Activated T-helper 9 cell treated with anti-CD3 and anti-CD28 coated beads, Interleukin-2, amount 50 U/mL, for 16 hours (primary cell): ENCODE measurements at places on chromosomes 7 and 10.

GRCh38 chr7:45938626-45939302 lies 17.7 kb upstream of the IGFBP3 start:
- no peak for DNase-seq

- DNase-seq = no peak
Observed at GRCh38 chr7:28806841-28807240, 151.3 kb downstream of the TRIL start.

DNA sequence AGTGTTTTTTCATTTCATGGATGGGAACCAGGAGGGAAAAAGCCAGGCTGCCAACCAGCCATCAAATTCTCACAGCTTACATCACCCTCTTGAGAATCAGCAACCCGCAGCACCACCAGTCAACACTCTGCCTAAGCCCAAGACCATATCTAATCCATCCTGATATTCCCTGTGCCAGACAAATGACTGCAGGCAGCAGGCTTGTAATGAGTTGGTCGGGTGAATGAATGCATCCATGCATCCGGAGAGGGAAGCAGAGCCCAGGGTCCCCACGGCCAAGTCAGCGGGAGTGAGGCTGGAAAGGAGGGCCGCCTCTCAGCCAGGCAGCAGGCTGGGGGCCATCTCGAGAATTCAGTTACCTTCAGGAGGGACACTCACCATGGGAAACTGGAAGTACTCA lies 46.9 kb downstream of the SLIT1 start:
- DNase-seq = no peak

DNA sequence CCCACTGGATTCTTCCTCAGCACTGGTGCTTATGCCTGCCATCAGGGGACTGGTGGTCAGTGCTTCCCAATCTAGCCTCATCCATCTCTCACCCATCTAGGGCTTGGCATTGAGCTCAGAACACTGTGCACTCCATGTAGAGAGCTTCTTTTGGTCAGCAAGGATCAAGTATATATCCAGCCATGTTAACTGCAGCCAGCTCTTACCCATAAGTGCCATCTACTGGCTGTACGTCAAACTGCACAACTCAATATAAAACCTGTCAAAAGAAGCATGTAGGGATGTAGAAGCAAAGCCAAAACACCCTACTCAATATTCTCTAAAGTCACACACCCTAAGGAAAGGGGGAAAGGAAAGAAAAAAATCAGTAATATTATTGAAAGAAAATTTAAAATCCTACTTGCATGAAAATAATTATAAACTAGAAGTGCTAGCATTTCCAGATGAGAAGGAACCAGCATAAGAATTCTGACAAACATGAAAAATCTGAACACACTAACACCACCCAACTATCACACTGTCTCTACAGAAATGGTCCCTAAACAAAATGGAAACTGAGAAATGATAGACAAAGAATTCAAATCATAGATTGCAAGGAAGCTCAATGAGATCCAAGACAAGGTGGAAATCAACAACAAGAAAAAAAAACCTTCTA lies 531.1 kb upstream of the STEAP1 start:
- no peak for DNase-seq

- no peak for DNase-seq
Observed at GRCh38 chr10:26780793-26781601, 79.8 kb downstream of the ABI1 start.

DNA sequence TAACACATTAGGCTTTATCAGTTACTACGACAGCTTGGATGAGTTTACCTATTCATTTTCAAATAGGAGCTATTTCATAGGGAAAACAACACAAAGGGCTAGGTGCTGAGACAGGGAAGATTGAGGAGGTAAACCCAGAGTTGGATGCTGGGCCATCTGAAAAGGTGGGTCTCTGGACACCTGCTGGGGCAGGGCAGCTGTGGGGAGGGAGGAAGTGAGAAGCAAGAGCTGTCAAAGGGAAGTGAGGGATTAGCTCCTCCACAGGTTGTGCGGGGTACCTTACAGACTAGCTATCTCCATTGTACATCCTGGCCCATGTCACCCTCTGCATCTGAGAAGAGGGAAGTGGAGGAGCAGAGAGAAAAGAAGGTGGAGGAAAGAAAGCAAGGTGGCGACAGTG lies 48.9 kb downstream of the BLNK start:
- no peak for DNase-seq

GRCh38 chr7:10537764-10538163 lies 435.9 kb upstream of the PHF14 start:
- DNase-seq = no peak

DNA sequence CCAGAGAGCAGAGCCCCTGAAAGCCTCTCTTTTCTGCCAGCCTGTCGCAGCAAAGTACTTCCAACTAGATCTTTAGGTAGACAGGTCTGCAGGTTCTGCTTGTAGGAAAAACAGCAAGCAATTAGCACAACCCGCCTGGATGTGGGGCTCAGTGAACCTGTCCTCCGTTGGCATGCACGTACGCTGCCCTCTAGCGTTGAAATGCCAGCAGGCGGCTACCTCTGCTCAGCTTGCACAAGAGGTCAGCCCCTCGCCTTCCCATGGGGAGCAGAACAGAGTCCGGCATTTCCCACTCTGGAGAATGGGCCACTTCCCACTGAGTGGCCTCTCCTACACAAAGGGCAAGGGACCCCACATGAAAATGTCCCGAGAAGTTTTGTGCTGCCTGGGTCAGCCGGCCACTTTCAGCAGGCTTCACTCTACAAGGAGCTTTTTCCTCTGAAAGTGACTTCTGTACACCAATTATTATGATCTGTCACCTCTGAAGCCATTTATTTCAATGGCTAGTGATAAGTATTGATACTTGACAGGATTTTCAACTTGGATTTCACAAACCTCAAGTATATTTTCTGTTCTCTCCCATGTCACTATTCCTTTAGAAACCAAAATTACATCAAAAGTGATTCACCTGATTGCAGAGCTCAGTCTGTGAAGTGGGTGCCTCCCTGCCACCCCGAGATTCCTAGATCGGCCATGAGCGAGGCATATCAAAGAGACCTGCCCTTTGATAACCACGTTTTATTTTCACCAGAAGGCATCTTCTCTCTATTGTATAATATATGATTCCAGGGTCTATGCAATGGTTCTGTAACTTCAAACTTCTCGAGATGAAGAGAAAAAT lies 56.7 kb downstream of the JCAD start:
- peak; percentile 15 for DNase-seq

GRCh38 chr10:34370126-34370525 lies 445.0 kb downstream of the PARD3 start:
- DNase-seq = no peak

DNA sequence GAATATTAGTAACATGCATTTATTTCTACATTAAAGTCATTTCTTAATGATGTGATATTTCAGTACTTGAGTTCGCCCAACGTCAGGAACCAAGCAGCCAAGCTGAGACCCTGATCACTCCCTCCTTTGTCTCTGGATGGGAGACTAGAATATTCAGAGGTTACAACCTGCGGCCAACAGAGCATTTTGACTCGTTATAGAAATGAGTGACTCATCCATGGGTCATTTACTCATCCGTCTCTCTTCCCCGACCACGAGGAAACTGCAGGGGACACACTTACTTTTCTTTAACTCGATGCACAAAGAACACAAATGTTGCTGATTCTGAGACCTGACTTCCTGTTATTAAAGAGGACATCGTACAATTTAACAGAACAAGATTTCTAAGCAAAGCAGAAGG lies 343.3 kb downstream of the FRMD4A start:
- DNase-seq = no peak

GRCh38 chr10:21068026-21068656 lies 171.0 kb upstream of the NEBL start:
- DNase-seq = no peak

- DNase-seq = no peak
Observed at GRCh38 chr7:16492513-16493062, 27.1 kb upstream of the SOSTDC1 start.

DNA sequence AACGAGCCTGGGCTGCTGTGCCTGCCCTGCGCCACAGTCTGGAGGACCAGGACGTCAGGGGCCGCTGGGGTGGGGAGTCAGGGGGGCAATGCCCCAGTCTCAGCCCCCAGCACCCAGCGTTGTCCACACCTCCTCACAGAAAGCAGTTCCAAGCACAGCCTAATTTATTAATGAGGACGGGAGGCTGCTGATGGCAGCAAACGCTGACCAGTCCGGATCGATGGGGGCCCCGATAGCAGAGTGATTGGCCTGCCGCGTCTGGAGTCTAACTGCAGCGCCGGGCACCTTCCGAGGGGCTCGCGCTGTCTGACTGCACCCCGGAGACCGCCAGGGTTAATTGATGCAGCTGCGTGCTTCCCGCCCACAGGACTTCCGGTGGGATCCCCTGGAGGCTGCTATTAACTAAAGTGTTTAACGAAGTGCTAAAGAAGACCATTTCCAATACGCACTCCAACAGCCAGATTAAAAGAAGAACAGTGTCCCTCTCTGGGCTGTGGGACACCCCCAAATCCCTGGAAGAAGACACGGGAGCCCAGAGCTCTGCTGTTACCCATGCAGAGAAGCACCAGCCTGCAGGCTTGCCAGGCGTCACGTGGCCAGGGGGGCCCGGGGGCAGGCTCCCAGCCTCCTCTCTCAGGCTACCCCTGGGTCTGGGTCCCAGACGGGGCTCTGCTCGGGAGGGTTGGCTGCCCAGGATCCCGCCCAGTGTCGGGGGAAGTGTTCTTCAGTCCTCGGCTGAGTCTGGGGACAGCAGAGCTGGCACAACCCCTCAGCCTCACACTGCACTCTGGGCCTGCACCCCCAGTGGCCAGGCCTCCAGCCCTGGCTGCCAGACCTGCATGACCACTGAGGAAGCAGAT lies 63.8 kb downstream of the MICALL2 start:
- DNase-seq = no peak

DNA sequence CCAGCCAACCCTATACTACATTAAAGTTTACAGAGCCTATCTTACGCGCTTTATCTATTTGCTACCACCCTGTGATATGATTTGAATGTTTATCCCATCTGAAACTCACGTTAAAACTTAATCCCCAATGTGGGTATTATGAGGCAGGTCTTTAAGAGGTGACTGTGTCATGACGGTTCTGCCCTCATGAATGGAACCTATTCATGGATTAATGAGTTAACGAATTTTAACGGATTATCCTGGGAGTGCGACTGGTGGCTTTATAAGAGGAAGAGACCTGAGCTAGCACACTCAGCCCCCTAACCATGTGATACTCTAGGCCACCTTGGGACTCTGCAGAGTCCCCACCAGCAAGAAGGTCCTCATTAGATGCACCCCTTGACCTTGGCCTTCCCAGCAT lies 37.8 kb downstream of the SRPK2 start:
- no peak for DNase-seq

DNA sequence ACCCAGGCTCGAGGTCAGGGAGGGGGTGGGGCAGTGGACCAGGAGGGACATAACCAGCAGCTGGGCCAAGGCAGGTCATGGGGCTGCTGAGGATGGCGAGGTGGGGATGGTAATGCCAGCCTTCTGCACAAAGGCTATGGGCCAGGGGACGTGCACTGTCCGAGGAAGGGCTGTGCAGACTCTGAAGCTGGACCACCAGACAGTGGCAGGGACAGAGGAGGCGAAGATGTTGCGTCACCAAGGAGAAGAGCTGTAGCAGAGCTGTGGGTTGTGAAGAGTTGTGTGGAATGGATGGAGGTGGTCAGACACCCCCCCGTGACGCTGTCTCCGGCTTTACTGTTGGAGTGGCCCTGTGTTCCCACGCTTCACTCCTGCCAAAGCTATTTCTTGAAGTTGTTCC lies 1.8 kb downstream of the CLEC2L start:
- no peak for DNase-seq

DNA sequence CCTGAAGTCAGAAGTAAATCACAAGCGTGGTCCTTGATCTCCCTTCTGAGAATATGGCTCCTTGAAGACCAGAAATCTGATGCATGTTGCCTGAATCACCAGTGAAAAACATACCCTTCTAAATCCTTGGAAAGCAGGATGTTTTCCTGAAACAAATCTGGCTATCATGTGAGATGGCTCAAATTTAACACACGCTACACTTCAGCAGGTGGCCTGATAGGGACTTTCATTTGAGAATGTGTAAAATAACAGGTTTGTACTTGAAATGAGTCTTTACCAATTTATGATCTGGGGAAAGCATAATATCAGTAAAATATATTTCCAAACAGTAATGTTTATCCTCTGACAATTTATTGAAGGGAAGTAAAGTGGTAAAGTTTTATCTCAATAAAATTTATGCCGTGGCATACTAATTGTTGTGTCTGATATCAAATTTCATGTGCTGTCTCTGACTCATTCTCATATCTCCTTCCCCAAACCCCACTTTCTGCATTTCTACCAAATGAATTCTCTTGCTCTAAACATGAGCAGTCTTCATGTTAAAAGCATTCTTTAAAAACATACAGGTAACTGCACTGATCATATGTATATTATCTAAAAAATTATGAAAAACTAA lies 17.4 kb downstream of the CYP3A4 start:
- DNase-seq = no peak

DNA sequence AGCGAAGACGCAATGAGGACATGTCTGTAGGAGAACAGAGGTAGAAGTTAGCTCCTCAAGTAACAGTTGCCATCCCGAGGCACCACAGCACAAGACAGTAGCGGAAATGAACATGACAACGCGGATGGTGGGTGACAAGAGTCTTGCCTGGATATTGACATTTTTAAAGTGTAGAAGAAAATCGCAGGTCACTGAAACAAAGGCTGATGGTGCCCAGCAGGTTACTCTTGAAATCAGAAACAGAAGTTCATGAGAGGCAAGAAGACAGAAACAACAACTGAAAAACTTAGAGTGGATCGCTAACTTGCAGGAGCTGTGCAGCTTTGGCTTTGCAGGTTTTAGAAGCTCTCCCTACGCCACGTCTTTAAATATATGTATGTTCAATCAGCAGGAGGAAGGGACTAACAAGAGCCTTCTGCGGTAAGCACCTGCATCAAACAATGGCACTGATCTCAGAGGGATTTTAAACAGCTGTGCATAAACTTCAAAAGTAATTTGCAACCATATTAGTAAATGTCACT lies 1.8 kb downstream of the PRKCQ start:
- DNase-seq = no peak

DNA sequence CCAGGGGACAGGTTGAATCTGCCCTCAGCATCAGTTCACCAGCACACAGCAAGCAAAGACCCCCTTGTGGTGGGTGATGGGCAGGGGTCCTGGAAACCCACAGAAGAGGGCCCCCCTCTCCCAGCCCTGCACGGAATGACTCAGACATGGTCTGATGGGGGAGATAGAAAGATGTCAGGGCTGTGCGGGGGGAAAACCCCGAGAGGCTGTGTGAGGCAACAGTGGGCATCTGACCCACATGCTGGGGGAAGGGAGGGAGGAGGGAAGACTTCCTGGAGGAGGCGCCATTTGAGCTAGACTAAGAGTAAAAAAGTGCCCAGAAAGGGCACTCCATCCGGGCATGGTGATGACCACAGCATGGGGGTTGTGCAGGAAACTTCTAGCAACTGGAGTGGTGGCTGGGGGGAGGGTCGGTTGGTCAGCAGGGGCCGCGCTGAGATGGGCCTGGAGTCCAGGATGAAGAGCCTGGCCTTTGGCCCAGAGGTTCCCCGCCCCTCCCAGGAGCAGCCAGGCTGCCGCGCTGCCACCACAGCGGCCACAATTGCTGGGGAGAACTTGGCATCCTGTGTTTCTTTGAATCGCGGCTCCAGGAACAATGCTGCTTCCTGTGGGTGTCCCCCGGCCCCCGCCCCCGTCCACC lies 2.5 kb downstream of the LFNG start:
- peak; percentile 61 for DNase-seq

GRCh38 chr10:58448121-58448935 lies 63.1 kb downstream of the TFAM start:
- no peak for DNase-seq

- DNase-seq = peak; percentile 7
Observed at GRCh38 chr10:99870123-99870730, 87.8 kb downstream of the ABCC2 start.
